ENCODE measurements at places on chromosomes 16 and 17.

- no peak for DNase-seq
These were observed 806 bp downstream of the MRM1 start for GRCh38 chr17:36602030-36602748.

- no peak for DNase-seq
These were observed 102.8 kb downstream of the ADAMTS18 start for GRCh38 chr16:77331802-77332586.

GRCh38 chr16:22117609-22118008 lies 25.3 kb downstream of the VWA3A start:
- DNase-seq, result no peak

- DNase-seq, result no peak
These were observed 14.2 kb downstream of the USP10 start for GRCh38 chr16:84714028-84714427.

GRCh38 chr16:49452578-49452977 lies 79.0 kb downstream of the C16orf78 start:
- DNase-seq, result no peak

GRCh38 chr16:1414532-1415260 lies at the start of gene UNKL:
Gene UNKL (minus strand): TSS chr16:1414704. CDS start chr16:1414691, 13 bp downstream.
- DNase-seq, result peak; percentile 81

DNA sequence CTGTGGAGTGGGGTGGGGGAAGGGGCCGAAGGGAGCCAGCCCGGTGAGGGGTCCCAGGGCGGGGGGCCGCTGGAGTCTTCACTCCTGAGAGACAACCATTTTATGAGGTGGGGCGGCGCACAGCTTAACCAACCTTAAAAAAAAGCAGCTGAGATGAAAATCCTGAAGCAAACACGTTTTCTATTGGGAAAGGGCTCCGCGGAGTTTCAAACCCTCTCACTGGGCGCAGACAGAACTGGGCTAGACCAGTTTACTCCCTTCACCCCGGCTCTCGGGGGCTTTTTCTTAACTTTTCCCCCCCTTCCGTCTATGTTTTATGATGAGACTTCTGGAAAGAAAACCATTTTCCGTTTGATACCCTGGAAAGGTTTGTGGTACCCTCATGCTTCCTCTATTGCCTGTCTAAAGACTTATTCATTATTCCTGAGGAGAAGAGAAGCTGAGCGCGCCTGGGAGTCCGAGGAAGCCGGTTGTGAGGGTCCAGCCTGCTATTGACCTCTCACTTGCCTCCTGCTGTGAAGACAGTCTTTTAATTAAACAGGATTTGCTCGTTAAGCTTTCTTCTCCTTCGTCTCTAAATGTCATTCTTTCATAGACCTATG lies 482 bp upstream of the SSH2 start:
- no peak for DNase-seq

- DNase-seq, result no peak
These were observed 4.1 kb upstream of the MED24 start for GRCh38 chr17:40058186-40058784.

DNA sequence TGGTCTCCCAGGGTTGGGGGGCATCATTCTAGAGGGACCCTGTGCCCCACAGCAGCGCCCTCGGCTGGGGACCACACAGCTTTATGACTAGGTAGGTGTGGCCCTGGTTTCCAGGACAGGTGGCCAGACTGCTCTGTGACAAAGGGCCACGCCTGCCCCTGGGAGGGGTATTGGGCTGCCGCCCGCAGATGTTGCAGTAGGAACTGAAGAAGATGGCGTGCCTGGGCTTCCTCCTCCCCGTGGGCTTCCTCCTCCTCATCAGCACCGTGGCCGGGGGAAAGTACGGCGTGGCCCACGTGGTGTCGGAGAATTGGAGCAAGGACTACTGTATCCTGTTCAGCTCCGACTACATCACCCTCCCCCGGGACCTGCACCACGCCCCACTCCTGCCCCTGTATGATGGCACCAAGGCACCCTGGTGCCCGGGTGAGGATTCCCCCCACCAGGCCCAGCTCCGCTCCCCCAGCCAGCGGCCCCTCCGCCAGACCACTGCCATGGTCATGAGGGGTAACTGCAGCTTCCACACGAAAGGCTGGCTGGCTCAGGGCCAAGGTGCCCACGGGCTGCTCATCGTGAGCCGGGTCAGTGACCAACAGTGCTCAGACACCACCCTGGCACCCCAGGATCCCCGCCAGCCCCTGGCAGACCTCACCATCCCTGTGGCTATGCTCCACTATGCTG lies at the start of gene SPPL2C:
TSS of gene SPPL2C (plus strand) at position 187 of the 681 bp plus-strand sequence. CDS start at position 213, 26 bp downstream.
- no peak for DNase-seq

- no peak for DNase-seq
These were observed 16.5 kb upstream of the ADGRG3 start for GRCh38 chr16:57651344-57652333.

GRCh38 chr16:17529982-17530760 lies 59.4 kb upstream of the XYLT1 start:
- no peak for DNase-seq

DNA sequence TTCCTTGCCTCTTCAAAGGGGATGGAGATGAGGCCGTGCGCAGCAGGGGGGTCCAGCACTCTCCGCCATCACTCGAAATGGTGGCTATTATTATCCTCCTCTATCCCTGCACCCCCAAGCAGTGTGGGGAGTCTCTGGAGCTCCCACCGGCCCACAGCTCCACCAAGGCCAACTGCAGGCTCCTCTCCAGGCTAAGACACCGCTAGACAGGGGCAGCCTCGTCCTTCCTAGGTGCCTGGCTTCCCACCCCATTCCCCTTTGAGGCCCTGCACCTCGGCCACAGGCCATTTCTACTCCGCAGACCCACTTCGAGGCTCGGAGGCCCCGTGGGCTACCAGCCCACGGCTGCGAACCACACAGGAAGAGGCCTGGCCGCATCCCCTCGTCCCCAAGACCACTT lies 39.6 kb upstream of the PABPN1L start:
- DNase-seq, result no peak

GRCh38 chr17:29042679-29043538 lies at the start of gene PIPOX:
Gene PIPOX (plus strand): TSS chr17:29043141. CDS start chr17:29043226, 85 bp downstream.
- no peak for DNase-seq

- DNase-seq, result no peak
These were observed 62.5 kb downstream of the SREBF1 start for GRCh38 chr17:17774009-17774881.

DNA sequence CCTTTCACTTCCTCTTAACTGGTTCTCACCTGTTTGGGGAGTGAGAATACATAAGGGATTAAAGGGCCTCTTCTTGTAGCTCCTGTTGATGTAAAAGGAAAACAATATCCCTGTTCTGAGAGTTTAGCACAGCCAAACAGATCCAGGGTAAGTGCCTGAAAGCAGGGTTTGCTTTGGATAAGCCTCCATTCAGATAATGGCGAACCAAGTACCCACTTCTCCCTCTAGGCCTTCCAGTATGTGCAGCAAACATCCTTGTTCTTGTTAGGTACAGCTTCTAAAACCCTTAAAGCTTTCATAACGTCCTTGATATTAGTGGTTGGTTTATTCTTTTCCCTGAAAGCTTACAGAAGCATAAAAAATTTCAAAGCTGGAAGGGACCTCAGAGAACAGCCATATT lies 130.6 kb upstream of the DNAH9 start:
- DNase-seq, result no peak

DNA sequence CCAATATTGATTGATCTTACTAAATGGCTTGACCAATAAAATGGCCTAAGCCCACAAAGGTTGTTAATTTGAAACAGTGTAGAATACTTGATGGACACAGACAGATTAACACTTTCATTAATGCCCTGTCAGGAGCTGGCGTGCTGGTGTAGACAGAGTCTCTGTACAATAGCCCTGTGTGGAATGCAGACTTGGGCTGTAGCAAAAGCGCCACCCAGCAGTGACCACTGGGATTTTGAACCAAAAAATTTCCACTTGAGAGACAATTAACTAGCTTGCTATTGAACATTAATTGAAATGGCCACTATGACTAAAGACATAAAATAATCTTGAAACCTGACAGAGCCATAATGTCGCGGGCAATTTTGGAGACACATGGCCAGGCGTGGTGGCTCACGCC lies 19.7 kb upstream of the GUCY2D start:
- no peak for DNase-seq

DNA sequence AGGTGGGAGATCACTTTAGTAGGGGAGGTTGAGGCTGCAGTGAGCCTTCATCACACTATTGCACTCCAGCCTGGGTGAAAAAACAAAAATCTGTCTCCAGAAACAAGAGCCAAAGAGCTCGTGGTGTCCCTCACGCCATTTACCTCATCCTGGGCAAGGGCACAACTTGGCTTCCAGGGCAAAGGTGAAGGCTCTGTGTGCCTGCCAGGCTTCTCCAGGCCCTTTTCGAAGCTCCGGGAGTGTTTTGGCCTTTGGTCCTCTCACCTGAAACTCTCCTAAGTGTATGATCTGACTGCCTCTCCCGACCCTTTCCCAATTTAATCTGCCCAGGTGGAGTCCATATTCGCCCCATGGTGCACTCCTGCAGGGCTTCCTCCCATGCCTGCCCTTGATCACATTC lies 11.6 kb upstream of the CES3 start:
- no peak for DNase-seq

DNA sequence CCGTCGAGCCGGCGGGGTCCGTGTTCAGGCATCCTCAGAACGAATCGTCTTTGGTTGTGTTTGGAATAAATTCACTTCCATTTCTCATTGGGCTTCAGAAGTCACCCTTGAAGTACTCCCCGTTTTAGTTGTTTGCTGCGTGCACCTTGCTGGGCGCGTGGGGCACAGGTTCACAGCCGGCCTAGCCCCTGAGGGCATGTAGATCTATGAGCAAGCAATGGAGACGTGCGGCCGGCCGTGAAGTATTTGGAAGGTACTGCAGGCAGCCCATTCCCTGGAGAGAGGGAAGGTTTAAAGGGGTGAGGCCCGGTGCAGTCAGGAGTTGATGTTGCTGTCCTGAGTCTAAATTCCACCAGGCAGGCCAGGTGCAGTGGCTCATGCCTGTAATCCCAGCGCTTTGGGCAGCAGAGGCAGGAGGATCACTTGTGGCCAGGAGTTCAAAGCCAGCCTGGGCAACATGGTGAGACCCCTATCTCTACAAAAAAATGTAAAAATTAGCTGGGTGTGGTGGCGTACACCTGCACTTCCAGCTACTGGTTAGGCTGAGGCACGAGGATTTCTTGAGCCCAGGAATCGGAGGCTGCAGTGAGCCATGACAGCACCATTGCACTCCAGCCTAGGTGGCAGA lies 714 bp downstream of the ACSF3 start:
- no peak for DNase-seq

DNA sequence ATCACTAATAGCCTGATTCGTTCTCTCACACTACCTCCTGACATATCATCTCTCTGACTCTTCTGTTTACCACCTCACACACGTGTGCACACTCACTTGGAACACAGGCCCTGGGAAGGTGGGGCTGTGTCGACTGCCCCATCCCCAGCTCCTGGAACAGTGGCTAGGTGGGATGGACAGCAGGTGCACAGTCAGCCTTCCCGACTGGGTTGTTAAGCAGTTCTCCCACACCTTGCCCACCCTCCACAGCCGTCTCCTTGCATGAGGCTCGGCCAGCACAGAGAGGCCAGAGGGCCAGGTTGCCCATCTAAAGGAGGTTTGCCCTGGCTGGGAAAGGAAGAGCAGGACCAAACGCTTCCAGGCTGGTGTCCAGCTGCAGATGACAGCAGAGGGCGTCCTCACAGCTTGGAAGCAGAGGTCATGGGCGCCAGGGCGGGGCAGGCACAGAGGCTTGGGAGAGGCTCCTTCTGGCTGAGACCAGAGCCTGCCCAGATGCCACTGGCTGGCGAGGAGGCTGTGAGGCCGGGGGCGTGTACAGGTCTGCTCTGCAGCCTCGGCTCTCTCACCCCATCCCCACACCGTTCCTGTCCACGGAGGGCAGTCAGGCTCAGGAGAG lies 92.8 kb downstream of the AMFR start:
- DNase-seq, result no peak

GRCh38 chr16:56764835-56765234 lies 34.9 kb downstream of the NUP93 start:
- DNase-seq, result no peak

GRCh38 chr17:63838631-63839171 lies 3.8 kb downstream of the SMARCD2 start:
- DNase-seq, result no peak

DNA sequence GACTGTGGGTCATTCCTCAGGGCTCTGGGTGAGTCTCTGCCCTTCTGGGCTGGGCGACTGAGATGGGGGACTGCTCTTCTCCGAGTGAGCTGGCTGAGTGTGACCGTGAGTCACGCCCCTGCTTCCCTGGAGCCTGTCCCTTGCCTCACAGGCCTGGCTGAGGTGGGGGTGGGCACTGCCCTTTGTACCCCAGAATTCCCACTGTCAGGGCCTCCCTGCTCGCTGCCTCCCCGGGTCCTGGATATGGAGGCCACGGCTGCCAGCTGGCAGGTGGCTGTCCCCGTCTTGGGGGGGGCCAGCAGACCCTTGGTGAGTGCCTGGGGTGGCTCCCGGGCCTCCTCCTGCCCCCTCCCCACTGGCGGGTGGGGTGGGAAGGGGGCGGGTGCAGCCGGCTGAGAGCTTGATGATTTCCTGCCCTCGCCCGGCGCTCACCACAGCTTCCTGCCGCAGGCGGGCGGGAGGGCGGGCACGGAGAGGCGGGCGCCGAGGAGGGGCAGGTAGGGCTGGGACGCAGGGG lies at the start of gene LAT:
TSS of gene LAT (plus strand) at position 434 of the 517 bp plus-strand sequence. CDS start 366 bp downstream, outside the sequence.
- DNase-seq, result peak; percentile 72

DNA sequence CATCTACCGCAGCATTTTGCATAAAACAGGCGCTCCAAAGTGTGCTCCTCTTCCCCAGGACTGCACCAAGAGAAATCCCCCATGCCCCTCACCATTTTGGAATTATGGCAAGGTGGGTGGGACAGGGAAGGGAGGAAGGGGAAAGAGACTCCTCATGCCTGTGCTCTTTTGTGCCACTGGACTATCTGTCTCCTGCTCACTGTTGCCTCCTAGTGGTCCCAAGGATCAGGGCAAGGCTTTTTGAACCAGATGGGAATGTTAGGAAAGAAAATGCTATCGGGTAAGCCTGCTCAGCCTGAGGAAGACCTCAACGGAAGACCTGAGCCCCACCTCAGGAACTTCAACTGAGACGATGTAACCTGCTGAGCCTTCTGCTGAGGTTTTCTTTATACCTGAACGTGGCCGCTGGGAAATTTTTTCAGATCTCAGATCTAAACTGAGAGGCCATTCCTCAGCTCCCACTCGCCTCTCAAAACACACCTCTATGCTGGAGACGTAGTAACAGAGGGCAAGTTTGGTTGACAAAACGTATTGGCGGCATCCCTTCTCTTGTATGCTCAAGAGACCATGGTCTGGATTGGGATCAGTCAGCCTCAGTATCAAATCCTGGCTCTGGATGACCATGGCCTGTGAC lies 58.3 kb downstream of the SPACA3 start:
- peak; percentile 15 for DNase-seq
